ENCODE measurements at places on chromosomes 11 and 22.

GRCh38 chr11:118290923-118291322 is 13.6 kb upstream of the CD3E start:
- peak; percentile 69 for DNase-seq

DNA sequence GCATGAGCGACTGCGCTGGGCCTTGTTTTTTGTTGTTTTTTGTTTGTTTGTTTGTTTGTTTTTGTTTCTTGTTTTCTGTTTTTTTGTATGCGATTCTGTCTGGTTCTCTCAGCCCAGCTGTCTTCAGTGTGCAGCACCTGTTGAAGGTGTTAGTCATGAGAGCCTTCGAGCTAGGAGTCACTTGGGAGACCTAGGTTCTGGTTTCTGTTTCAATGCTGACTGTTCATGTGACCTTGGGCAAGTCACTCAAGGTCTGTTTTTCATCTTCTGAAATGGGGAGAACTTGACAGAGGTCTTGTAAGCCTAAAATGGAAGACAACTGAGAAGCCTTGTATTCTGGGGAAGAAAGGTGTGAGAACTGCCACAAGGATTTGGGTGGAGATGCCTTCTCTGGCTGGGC is 1.8 kb downstream of the DCPS start:
- DNase-seq = no peak

- DNase-seq = no peak
These were observed 2.2 kb downstream of the SLC3A2 start for GRCh38 chr11:62882788-62883501.

GRCh38 chr11:27124514-27125264 is 84.1 kb downstream of the BBOX1 start:
- DNase-seq = no peak

Data from CD4-positive, alpha-beta T cell treated with Interleukin-6 at 100 ng/mL for 8 hours (primary cell).